Stimulated activated CD4-positive, alpha-beta T cell treated with anti-CD3 and anti-CD28 coated beads, Interleukin-12 subunit alpha, Interleukin-12 subunit beta, amount 100 ng/mL, for 48 hours (primary cell): ENCODE measurements at places on chromosomes 13 and 19.

GRCh38 chr13:40433577-40433976, 232.9 kb downstream of the FOXO1 start:
- DNase-seq = no peak

GRCh38 chr13:31913459-31913858, 118.1 kb upstream of the FRY start:
- DNase-seq = no peak

DNA sequence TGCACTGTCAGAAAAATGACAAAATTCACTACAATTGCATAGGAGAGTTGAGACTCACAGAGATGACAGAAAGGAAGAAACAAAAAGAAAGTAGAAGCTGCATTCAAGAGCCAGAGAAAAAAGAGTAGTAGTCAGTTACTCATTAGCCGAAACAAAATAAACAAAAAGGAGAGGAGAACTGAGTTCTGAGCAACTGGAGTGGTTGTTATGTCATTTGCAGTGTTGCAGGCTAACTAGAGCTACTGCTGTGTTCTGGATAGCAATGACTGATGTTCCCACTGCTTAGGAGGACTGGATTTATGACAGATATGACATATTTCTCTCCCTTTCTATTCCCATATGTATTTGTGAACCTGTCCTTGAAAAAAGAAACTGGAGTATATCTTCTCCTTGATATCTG, 482.6 kb downstream of the RFC3 start:
- no peak for DNase-seq

DNA sequence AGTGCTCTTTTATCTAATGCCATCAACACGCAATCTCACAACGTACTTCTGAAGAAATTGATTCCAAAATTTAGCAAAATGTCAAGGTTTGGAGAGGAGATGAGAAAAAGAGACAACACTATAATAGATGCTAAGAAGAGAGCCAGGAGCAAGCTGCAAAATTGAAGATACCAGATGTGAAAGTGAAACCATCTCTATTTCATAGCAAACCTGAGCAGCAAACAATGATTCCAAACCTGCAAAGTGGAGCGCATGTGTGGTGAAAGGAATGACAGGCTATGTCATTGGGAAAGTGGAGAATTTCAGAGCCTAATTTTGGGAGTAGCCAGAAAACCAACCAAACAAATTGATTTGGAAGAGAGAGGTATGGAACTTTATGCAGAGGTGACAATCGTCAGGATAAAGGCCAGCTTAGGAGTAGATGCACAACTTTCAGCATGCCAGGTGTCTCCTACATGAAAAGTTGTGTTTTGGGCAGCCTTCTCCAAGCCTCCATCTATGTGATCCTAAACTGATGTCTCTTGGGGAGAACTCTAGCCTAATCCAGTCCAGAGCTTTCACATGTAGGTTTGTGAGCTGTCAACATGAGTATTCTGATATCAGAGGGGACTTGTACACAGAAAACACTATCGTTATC, 158.4 kb upstream of the FNDC3A start:
- DNase-seq = no peak

DNA sequence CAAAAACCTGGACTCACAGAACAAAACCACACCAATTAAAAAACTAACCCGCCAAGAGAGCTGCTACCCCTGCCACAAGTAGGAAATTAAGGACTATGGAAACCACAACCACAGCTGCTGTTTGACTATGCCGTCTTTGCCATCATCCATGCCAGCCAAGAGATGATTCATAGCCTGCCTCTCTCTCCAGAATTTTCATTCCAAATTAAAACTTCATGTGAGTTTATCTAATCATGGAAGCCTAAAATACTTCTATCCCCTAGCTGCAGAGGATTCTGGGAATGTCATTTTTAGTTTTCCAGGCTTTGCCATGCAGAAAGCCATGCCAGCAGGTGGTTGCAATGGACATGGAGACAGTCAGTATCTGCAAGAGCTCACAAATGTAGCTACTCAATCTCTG, 27.6 kb upstream of the GTF2F2 start:
- no peak for DNase-seq

DNA sequence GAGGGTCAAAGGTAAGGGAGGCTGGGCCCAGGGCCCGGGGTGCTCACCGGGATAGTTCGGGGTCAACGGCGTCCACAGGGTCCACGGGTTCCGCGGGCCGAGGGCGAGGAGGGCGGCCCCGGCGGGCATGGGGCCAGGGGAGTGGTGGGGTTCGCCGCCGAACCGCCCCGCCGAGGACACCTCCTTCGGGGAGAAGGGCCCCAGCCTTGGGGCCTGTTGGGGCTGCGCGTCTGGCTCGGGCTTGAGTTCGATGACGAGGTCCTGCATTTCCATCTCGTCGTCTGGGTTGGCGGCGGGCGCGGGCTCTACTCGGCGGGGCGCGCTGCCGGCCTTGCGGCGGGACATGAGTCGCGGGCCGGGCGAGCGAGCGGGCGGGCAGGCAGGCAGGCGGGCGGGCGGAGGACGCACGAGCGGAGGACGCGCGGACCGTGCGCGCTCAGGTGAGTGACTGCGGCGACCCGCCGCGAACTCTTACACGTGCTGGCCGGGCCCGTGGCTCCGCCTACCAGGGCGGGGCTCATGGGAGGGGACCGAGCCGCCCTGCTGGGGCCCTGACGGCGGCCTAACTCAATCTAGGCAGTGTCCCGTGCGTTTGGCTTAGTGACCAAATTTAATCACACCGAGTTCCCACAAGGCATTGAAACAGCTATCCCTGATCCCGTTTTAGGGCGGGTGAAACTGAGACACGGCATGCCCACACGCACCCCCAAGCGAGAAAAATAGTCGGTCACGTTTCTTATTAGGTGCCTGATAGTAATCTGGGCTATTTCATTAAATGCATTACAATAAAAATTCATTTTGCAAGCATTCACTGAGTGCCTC, at the start of gene ZNF296:
TSS of gene ZNF296 (minus strand) at position 450 of the 822 bp plus-strand sequence. CDS start at position 345, 105 bp downstream.
- DNase-seq = peak; percentile 78

DNA sequence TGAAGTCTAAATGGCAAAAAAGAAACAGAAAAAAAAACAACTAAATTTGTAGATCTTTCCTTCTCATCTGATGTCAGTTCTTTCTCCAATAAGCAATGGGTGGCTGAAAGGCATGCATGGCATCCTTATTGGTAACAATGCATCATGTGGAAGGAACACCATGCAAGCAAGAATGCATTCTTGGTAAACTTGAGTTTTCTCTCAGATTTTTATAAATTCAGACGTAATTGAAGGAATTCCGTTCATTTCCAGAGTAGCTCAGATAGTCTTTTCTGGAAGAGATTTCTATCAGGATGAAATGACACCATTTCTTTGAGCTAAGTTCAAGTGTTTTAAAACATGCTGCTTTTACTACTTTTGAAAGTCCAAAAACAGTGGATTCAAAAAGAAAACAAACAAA, 373.0 kb downstream of the COG6 start:
- no peak for DNase-seq

DNA sequence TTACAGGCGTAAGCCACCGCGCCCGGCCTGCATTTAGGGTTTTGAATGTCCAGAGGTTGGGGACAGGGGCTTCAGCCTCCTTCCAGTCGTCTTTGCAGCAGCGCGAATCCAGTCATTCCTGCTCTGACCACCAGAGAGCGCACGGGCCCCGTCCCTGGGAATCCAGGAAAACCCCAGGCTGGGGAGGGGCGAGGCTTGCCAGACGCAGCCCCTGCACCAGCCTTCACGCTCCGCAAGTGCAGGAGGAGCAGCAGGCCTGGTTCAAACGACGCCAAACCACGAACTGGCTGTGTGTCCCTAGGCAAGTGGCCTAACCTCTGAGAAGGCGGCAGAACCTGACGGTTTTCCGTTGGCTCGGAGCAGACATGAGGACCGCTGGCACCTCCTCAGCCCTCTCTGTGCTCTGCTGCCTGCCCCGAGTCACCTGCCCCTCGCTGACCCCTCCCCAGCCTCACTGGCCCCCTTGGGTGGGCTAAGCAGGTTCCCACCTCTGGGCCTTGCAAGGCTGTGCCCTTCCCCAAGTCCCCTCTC, 2.0 kb upstream of the RNF126 start:
- DNase-seq = peak; percentile 68

DNA sequence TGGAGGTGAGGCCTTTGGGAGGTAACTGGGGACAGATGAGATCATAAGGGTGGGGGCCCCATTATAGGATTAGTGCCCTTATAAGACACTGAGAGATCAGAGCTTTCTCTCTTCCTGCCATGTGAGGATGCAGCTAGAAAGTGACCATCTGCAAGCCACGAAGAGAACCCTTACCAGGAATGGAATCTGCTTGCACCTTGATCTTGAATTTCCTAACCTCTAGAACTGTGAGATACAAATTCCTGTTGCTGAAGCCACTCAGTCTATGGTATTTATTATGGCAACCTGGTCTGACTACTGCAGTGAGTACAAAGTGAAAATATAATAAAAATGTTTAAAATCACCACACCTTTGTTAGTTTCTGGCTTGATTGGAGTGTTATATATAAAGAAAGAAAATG, 388.0 kb downstream of the LMO7 start:
- DNase-seq = no peak

DNA sequence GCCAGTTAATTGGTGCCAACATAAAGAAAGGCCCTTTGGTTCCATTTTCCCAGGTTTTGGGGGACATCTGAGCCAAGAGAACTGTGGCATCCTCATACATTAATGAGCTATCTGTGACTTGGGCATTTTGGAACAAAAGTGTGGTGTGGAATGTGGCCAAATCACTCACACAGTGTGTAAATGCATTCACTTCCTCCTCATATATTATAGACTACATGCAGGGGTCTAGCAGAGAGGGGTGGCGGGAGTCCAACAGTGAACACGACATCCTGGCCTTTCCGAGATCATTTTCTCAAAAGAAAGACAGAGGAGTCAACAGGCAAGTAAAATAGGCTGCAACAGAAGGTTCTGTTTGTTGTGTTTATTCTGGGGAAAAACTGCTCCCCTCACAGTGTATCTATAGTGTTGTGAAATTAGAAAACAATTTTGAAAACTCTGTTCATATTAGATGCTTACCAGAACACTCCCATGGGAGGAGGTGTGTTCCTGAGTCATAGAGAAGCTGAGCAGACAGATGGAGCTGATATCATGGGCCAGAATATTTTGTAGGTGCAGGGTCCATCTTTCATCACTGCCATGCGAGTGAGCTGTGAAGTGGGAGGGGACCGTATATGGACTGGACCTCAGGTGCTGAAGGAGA, 36.9 kb downstream of the PABPC3 start:
- DNase-seq = no peak

DNA sequence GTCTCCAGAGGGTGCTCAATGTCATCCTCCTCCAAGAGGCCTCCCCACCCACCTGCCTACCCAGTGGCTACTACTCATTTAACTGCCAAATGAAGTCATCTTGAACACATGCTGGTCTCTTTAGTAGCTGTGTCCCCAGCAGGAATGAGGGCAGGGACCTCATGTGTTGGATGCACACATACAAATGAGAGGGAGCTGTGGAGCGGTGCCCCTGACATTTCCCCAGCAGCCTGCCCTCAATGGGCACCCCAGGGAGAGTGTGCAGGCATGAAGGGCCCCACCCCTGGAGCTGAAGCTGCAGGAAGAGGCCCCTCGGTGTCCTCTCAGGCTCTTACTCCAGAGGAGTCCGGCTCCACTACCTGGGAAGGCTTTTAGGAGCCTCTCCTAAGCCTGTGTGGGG, 1322.7 kb downstream of the UQCRFS1 start:
- DNase-seq = no peak

- no peak for DNase-seq
Measured at GRCh38 chr19:2409352-2409912, 18.0 kb downstream of the TIMM13 start.

GRCh38 chr19:30036154-30037129, 94.4 kb downstream of the URI1 start:
- DNase-seq = no peak

DNA sequence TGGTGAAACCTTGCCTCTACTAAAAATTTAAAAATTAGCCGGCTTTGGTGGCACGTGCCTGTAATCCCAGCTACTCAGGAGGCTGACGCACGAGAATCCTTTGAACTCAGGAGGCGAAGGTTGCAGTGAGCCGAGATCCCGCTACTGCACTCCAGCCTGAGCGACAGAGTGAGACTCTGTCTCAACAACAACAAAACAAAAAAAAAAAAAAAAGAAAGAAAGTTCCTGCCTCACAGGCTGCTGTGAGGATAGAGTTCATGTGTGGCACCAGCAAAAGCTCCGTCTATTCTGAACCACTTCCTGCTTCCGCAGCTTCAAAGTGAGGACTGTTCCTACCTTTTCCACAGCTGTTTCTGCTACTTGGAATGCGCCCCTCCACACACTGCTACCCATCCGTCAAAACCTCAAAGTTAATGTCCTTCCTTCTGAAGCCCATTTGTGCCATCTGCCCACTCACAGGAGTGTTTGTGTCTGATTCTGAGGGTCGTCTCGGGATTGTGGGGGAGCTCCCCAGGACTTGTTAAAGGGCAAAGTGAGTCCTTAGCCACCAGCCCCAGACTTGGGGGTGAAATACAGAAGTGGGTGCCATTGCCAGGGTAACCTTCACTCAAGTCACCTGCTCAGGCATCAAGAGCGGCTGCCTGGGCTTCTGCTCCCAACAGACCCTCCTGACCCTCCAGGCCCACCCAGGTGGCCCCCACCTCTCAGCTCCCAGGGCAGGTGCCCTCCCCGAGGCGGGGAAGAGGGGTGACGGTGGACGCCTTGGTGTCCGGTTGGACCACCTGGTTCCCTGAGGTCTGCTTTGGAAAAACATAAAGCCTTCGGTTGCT, 2.9 kb downstream of the MFSD12 start:
- no peak for DNase-seq

DNA sequence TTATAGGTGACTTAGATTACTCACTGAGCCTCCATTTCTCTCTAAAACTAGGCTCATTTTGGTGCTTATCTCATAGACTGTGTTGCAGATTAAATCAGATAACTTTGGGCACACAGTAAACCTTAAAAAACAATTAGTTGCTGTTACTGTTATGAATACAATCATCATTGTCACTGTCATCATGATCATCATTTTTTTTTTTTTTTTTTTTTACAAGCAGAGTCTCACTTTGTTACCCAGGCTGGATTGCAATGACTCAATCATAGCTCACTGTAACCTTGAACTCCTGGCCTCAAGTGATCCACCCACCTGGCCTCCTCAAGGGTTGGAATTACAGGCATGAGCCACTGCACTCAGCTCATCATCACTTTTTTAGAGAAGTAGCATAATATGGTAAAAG, 60.0 kb downstream of the VWA8 start:
- DNase-seq = peak; percentile 16

DNA sequence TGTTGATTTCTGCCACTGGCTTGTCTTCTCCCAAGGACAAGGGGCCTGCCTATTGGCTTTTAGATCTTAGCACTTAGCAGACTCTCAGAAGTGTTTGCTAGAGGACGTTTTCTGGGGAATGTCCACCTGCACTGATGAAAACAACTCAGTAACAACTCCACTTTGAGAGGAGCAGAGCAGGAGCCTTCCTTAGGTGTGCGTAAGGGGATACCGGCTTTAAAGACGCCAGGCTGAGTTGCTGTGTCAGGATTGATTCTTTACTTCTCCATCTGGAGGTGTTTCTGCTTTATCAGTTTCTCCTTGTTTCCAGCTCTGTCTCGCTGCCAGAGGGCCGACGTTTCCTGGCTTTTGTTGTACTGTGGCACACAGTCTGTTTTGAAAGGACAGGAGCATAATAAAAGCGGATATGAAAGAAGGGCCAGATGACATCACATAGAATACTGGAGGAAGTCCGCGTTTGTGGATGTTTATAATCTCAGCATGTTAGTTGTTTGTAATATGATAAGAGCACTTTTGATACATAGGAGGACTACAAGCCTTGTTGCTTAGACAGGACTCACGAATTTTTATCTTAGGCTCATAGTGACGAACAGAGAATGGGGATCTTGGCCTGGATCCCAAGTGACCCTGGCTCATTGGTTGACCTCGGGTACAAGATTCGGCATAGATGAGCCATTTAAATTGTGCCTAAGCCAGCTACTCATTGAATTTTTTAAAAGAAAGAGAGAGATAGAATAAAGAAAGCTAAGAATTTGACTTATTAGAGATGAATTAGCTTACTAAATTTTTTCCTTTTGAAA, 34.6 kb downstream of the COL4A2 start:
- no peak for DNase-seq

- no peak for DNase-seq
Measured at GRCh38 chr13:47853236-47853635, 147.8 kb downstream of the SUCLA2 start.
